DMS79 (cell line): ENCODE measurements at places on chromosomes 12 and 14.

- DNase-seq, result no peak
Observed at GRCh38 chr14:61192989-61193388, 88.1 kb downstream of the TMEM30B start.

- DNase-seq, result no peak
Observed at GRCh38 chr14:91302391-91302790, 57.9 kb upstream of the GPR68 start.

GRCh38 chr14:96752594-96752993 is 44.6 kb upstream of the VRK1 start:
- no peak for DNase-seq

DNA sequence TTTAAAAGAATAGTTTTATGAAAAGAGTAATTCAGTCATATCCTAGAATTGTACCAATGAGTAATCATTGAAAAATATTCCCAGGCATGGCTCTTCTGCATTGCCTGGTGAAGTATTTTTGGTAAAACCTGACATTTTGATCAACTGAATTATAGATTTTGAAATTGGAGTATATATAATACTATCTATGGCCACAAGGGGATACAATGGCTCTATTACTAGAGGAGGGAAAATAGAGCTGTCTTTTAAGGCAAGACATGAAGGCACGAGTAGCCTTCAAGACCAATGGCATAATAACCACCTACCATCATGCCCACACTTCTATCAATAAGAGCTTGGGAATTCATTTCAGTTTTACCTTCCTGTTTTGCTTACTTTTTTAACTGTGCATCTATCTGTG is 1241.4 kb upstream of the TMEM132C start:
- DNase-seq, result no peak

- DNase-seq, result no peak
Observed at GRCh38 chr12:121806546-121807423, 3.0 kb downstream of the SETD1B start.

GRCh38 chr14:104404922-104405321 is 174.6 kb upstream of the C14orf180 start:
- DNase-seq, result no peak

- no peak for DNase-seq
Observed at GRCh38 chr14:105144026-105144665, 24.4 kb downstream of the JAG2 start.

DNA sequence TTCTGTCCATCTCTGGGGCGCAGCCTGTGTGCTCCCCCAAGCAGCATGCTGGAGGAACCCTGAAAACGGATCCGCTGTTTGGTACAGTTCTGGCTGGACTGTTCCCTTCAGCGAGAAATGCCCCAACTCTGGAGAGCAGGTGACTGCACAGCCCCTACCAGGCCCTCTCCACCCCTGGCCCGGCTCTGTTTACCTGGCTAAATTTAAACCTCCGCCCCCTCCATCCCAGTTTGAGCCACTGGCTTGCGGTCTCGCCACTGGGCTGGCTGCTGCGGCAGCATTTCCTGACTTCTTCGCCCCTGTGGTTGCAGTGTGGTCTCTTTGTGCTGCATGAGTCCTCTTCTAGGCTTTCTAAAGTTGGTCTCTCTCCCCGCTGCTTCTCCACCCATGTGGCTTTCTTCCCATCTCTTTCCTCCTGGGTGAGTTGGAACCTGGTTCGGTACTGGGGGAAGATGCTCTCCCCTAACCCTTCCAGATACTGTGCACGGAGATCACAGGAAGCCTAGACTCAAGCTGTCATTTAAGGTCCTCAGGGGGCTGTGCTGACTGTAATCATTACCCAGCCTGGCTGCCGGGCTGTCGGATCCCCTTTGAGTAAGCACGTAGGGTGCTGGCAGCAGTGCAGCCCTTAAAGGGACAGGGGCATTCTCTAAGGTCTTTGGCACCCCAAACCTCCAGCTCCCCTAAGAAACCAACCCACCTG is 60.6 kb downstream of the FBXL14 start:
- DNase-seq, result no peak
